Activated naive CD8-positive, alpha-beta T cell treated with anti-CD3 and anti-CD28 coated beads for 36 hours (primary cell): ENCODE measurements at places on chromosomes 4 and X. TPM values are rescaled to one million over a fixed set of nuclear protein-coding genes. Genes with fewer than 3 reads are reported as not detected.
A peak's percentile ranks its signal among the peaks of the same experiment; 100 is the strongest.

- no peak for DNase-seq
Measured at GRCh38 chr4:163256680-163257343, 75.6 kb downstream of the NPY1R start.

- DNase-seq: no peak
Measured at GRCh38 chrX:44913656-44914531, 40.9 kb downstream of the KDM6A start.

- no peak for DNase-seq
Measured at GRCh38 chrX:107748506-107748905, 27.1 kb downstream of the TSC22D3 start.

GRCh38 chr4:135197641-135198040 lies 996.1 kb upstream of the PABPC4L start:
- DNase-seq: no peak

DNA sequence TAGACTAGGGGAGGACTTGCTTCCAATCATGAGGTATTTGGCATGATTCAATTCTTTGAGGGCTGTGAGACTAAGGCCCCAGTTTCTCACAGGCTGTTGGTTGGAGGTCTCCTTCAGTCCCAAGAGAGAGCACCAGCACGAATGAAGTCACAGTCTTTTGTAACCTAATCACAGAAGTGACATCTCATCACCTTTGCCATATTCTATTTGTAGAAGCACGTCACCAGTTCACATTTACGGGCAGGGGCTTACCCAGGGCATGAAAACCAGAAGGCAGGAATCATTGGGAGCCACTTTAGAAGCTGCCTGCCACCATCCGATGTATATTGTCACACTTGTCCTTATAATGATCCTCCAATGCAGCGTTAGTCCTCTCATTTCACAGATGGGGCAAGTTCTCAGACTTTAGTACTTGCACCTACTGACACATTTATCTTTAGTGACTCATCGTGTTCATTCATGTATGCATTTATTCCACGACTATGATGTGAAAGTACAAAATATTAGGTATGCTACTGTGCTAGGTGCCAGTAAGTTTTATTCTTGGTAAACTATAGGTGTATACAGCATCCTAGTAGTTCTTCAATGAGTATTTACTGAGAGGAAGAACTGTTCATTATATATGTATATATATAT lies 163.8 kb upstream of the PGRMC2 start:
- no peak for DNase-seq

GRCh38 chr4:125398263-125399002 lies 83.7 kb downstream of the FAT4 start:
- DNase-seq: no peak

DNA sequence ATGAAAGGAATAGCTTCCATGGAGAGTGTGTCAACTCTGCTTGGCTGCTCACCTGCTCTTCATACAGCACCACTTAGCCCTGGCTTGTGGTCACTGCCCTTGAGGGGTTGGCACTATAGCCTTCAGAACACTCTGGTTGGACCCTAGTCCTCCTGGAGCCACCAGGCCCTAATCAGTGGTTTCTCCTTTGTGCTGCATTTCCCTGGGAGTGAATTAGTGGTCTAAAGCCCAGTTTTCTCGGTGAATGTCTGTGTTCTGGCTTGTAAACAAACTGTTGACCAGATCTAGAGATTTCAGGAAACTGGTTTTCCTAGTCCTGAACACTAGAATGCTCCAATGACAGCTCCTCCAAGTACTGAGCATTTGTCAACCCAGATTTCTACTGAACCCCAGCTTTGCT lies 28.6 kb upstream of the TMEM154 start:
- DNase-seq: no peak

GRCh38 chr4:138161351-138161750 lies 80.8 kb downstream of the SLC7A11 start:
- DNase-seq: no peak

GRCh38 chr4:118784776-118785175 lies 51.1 kb downstream of the SEC24D start:
- no peak for DNase-seq

- no peak for DNase-seq
Measured at GRCh38 chr4:24973404-24973746, 57.4 kb downstream of the LGI2 start.

GRCh38 chr4:118920247-118920646 lies 31.6 kb downstream of the SYNPO2 start:
- no peak for DNase-seq

DNA sequence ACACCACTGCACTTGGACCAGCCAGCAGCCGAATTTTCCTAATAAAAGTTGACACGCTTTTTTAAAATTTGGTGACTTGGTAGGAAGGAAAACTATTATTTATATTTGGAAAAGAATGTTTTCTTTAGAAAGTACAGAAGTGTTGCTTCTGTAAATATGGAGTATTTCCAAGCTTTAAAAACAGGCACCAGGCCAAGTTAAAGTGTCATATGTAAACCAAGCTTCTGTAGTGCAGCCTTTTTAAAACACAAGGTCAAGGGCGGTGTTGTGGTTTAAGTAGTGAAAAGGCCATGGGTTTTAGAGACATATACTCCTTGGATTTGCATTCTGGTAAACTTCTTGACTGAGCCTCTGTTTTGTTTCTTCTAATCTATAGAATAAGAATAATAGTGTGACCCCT lies 62.7 kb downstream of the TRIM2 start:
- no peak for DNase-seq

DNA sequence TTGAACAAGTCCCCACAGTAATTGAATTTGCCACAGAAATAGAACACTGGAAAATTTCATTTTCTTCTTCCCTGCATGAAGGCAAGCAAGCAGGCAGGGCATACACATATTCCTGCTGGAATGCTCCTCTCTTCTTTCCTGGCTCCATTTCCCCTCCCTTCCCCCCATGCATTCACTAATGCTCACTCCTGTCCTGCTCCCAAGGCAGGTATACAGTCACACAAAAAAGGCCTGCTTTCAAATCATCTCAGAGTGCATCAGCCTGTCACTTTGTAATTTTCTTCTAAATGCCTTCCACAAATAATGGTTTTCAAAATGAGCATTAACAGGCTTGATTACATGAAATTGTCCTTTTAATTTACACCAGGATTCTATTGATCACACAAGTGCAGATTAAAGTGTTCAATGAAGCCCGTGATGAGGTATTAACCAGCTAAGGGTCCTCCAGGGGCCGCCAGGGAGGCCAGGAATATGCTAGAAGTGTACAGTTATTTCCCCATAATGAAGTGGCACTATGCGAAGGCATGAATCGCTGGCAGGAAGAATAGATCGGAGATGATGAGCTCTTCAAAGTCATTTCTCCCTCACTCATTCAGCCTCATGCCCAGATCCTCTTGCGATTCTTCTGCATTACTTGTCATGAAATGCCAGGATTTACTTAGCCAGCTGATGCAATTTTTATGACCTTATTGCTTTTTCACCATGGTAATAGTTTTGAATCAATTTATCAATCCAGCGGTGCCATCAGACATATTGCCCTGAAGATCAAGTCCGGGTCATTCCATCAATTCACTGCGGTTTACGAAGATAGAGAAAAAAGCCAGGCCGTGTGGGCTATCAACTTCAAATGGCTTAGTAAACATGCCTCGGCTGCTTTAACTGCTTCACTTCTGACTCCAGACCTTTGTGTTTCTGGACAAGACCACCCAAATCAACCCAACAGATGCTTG lies 243.5 kb downstream of the GPAT3 start:
- no peak for DNase-seq

DNA sequence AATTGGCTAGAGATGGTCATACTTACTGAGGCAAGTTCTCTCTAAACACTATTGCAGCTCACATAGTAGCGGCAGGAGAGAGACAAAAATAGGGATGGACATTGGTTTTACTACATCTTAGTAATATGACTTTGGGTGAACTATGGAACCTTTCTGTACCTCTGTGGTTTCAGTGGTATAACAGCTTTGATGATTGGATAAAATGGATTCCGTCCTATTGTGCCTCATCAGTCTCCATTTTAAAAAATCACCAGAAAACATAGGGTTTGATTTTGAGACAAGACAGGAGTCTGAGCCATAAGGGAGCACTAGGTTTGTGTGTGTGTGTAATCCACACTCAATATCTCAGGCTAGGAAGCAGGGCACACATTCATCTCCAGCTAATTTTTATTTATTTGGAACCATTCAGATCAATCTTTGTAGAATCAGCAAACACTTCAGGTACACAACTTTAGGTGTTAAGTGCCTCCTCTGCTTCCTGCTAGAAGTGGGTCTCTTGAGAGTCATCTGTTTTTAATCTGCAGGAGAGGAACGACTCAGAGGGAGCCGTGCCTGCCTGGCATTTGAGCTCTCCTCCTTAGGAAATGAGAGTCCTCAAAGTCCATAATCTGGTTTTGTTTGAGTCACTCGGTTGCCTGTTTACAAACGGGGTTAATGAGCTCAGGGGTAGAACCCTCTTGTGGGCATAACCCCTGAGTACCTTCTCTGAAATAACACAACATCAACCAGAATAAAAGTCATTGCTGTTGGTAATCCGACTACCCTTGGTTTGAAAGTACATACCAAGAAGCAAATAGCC lies 238.5 kb upstream of the BOD1L1 start:
- no peak for DNase-seq

DNA sequence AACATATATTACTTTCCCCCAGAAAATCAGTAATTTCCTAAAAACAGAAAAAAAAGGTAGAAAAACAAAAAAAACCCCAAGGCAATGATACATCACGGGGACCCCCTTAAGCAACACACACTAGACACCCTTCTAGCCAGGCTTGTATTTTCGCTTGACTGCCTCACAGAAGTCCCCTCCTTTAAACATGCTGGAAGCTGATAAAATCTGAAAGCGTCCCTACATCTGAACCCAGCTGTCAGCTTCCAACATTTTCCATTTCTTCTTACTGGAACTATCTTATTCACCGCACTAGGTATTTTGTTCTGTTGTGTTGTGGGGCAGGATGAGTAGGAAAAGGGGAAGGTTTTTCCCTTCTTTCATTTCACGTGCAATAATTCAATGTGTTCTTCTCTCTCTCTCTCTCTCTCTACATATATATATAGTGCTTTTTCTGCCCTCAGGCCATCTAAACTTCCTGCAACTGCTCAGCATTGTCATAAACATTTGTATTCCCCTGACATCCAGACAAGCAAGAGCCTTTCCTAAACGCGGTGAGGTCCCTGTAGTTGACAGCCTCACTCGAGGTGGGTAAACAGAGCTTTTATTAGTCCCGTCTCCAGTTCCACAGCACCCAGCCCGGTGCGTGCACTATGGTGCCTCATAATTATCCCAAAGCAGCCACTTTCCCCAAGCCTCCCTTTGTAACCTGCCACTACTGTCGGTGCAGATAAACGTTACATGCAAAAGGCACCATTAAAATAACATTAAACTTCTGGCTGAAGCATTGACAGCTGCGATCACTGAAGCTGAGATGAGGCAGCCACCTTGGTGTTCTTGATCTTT lies 82.5 kb downstream of the GATB start:
- no peak for DNase-seq

GRCh38 chr4:24024157-24024556 lies 134.3 kb upstream of the PPARGC1A start:
- no peak for DNase-seq

DNA sequence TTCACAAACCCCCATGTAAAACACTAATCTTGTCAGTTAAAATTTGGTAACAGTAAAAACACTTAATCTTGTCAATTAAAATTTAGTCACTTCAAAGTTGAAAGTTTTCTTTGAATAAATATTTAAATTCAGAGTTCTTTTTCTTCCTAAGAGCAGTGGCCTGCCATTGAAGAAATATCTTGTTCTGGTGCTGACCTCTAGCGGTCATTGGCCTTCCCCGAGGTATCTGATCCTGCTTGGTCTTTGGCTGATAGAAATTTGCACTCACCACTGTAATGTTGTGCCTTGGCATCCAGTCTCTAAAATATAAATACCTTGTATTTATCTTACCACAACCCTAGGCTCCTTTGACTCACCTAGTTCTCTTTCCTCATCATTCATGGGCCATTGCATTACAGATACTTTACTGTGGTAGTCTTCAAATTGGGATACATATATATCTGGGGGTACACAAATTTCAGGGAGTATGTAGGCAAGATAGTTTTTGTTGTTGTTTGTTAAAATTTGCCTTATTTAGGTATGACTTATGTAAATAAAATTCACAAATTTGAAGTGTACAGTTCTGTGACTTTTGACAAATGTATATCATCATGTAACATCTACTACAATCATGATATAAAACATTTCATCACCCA lies 6.7 kb upstream of the ART3 start:
- peak; percentile 65 for DNase-seq

DNA sequence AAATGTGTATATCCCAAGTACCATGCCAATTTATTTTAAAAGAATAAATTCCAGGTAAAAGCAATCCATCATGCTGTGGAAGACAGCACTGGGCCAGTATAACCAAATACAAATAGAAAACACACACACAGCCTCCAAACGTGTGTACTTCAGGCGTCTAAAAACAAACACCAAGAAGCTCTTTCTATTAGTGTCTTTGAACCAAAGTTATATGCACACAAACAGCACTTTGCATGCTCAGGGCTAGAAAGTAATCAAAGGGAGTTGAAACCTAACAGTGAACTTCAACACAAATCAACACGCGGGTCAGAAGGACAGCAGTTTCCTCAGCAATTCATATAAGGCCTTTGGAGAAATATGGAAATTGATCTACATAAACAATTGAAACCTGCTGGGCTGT lies 15.4 kb downstream of the GASK1B start:
- no peak for DNase-seq

DNA sequence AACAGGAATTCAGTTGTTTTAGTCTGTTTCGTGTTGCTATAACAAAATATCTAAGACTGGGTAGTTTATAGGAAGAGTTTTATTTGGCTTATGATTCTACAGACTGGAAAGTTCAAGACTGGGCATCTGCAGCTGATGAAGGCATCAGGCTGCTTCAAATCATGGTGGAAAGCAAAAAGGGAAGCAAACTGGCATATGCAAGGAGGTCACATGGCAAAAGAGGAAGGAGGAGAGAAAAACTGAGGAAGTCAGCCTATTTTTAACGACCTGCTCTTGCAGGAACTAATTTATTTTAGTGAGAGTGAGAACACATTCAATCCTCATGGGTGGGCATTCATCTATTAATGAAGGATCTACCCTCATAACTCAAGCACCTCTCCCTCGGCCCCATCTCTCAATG lies 363.1 kb upstream of the HS3ST1 start:
- DNase-seq: no peak

Gene SFRP2
- 0.14 TPM for total RNA-seq

Gene POU4F2
- total RNA-seq: not detected

Gene RBM47
- total RNA-seq: 0.22 TPM

Gene ADH6
- total RNA-seq: not detected

Gene STATH
- not detected for total RNA-seq

Gene PRR32
- total RNA-seq: not detected

Gene GABRQ
- total RNA-seq: not detected

Gene SLC49A3
- total RNA-seq: 0.43 TPM

Gene CORIN
- not detected for total RNA-seq

Gene ARAP2
- 21.0 TPM for total RNA-seq

Gene GRIA2
- not detected for total RNA-seq

Gene GABRE
- total RNA-seq: not detected

Gene FHIP1A
- total RNA-seq: 0.62 TPM

Gene SYTL4
- not detected for total RNA-seq

Gene MAGEA12
- total RNA-seq: not detected

Gene SLC30A9
- 58.0 TPM for total RNA-seq

Gene CASK
- 20.4 TPM for total RNA-seq

Gene SH3D19
- total RNA-seq: not detected

Gene BMPR1B
- not detected for total RNA-seq
